ENCODE measurements at places on chromosomes 4 and X.

- peak; percentile 33 for DNase-seq
Observed at GRCh38 chr4:183989461-183989860, 84.4 kb downstream of the STOX2 start.

DNA sequence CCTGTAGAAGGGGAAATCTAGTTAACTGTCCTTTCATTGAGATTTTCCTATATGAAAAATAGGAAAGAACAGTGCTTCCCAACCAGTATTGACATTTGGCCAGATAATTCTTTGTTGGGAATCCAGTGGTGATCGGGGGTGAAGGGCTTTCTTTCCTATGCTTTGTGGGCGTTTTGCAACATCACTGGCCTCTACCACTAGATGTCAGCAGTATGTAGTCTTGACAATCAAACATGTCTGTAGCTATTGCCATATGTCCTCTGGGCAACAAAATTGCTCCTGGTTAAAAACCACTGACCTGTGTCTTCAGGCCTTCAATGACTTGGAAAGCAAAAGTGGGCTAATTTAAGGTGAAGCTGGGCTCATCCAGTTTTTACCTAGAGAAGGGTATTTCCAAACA, 658.5 kb downstream of the DACH2 start:
- no peak for DNase-seq

- DNase-seq, result no peak
Observed at GRCh38 chrX:113545040-113545439, 704.4 kb upstream of the AMOT start.

- peak; percentile 60 for DNase-seq
Observed at GRCh38 chr4:122584519-122584918, 36.3 kb downstream of the IL21 start.

- no peak for DNase-seq
Observed at GRCh38 chr4:78022517-78022916, 34.6 kb upstream of the FRAS1 start.

- DNase-seq, result no peak
Observed at GRCh38 chrX:134443020-134443419, 16.9 kb upstream of the HPRT1 start.

- DNase-seq, result no peak
Observed at GRCh38 chr4:89562746-89563145, 255.1 kb upstream of the GPRIN3 start.

- DNase-seq, result peak; percentile 77
Observed at GRCh38 chr4:110793381-110793801, 170.5 kb upstream of the PITX2 start.

- no peak for DNase-seq
Observed at GRCh38 chr4:78014889-78015886, 41.9 kb upstream of the FRAS1 start.

DNA sequence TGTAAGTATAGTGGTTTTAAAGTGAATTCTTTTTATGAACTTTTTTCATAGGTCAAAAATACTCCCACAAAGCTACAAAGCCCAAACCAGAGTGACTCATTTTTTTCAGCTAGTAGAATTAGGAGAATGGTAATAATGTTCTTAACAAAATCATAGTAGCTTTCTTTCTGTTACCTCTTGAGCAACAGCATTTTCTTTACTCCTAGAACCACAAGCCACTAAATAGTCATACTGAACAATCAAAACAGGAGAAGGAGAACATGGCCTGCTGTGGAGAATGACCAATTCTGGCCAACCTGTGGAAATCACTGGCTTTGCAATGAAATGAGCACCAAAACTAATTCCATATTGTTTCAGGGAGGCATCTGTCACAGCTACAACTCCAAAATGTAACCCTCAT, 112.9 kb downstream of the AMMECR1 start:
- DNase-seq, result peak; percentile 65

- no peak for DNase-seq
Observed at GRCh38 chr4:133637161-133637560, 488.1 kb downstream of the PCDH10 start.

- no peak for DNase-seq
Observed at GRCh38 chr4:183834252-183834651, 70.9 kb upstream of the STOX2 start.

- DNase-seq, result peak; percentile 1
Observed at GRCh38 chrX:50100188-50100587, 100.6 kb downstream of the AKAP4 start.

DNA sequence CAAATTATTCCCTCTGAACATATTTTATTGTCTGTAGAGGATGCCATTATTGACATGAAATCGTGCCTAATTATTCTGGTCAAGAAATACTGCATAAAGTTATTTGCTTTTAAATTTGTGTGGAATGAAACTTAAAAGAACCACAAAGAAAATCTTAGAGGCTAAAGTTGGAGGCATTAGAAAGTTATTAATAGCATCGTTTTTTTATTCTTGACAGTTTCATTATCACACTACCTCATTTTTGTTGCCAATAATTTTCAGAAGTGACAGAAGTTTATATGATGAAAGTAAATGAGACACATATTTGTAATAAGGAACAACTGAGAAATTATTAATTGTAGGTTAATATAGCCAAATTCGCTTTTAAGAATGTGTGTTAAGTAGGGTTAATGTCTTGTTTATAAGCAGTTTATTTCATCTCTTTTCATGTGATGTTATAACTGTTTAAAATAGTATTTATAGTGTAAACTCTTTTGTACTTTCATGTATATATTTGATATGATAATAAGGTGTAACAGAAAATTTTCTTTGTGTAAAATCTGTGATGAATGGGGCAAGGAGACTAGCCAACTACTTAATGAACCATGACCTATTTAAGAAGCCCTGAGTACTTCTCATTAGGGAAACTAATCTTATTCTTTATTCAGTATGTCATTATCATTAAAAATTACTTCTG, 54.5 kb upstream of the GRIA2 start:
- DNase-seq, result no peak

DNA sequence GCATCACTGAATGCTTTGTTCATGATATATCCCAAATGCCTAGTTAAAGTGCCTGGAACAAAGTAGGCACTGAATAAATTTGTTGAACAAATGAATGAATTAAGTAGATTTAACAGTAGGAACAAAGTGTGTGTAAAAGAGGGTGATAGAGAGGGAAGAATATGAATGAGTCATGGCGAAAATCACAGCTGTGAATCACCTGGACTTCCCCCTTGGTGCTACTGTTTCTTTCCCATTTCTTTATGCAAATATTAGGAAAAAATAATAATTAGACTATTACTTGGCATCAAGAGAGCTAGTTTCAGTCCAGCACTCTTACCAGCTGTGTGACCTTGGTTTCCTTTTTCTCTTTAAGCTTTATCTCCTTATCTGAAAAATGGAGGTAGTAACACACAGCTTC, 9.2 kb downstream of the SPIN3 start:
- DNase-seq, result no peak

GRCh38 chrX:26286836-26287235, 70.9 kb downstream of the MAGEB5 start:
- no peak for DNase-seq

DNA sequence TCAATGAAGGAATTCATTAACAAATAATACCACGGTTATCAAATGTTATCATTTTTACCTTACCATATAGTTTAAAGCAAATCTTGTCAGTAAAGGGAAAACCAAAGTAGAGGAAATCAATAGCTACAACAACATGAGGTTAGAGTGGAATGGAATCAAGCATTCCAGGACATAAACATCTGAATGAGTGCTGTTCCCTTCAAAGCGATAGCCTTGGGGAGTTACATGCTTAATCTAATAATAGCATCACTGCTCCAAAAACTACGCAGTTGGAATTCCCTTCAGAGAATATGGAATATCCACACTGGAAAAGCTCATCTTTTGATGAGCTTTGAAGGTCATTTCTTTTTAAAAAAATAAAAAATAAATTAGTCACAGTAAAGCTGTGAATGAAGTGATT, 31.2 kb downstream of the PDE5A start:
- no peak for DNase-seq

GRCh38 chrX:14509325-14510057, 19.8 kb upstream of the GLRA2 start:
- no peak for DNase-seq

- no peak for DNase-seq
Observed at GRCh38 chr4:55822329-55822728, 2.7 kb downstream of the EXOC1L start.

DNA sequence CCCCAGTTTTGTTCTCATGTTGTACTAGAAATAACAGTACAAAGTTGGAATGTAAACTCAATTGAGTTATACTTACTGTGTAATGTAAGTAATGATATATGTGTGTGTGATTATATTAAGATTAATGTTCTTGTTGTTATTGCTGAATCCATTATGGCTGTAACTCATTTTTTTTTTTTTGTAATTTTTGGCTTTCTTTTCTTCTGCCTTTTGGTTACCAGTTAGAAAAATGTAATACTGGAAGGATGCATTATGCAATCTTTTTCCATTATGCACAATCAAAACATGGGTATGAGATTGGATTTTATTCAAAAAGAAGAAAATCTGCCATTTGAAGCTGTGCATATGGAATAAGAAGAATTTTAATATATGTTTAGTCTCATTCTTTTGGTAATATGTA, 34.0 kb downstream of the BANK1 start:
- DNase-seq, result no peak

- DNase-seq, result no peak
Observed at GRCh38 chrX:5695971-5696370, 532.7 kb downstream of the NLGN4X start.

GRCh38 chrX:23376581-23376980, 41.9 kb downstream of the PTCHD1 start:
- no peak for DNase-seq

- peak; percentile 91 for DNase-seq
Observed at GRCh38 chr4:75985116-75985515, 5.6 kb downstream of the SDAD1 start.

DNA sequence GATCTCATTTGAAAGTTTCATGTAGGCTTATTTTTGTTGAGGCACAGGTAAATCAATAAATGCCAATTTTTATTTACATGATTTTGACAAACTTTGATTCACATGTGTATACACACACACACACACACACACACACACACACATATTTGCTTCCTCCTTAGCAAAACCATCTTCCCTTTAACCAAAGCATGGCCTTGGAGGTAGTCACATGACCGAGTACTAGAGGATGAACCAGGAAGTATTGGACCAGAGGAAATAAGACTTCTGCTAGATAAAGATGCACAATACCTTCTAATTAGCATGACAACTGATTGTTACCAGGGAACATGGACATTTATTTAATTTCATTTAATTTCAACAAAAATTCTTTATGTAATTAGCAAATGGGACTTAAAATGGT, 23.4 kb upstream of the CFAP299 start:
- DNase-seq, result no peak

- no peak for DNase-seq
Observed at GRCh38 chrX:13996650-13997049, 33.0 kb downstream of the GEMIN8 start.

DNA sequence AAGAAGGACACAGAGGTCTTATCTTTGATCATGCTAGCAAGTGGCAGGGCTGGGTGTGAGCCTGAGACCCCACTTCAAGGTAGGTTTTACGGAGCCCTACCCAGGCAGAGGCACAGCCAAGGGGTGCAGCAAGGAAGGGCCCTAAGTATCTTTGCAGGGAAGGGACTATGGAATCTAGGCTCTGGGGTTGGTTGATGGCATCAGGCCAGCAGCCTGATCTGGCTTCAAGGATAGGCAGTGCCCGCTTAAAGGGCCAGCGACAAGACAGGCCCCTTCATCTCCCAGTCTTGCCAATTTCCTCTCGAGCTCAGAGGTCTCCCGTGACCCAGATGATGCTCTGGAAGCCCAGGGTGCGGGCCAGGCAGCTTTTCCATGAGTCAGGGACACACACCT, 5.8 kb downstream of the ABLIM2 start:
- no peak for DNase-seq

GRCh38 chrX:36436361-36436760, 516.8 kb downstream of the CFAP47 start:
- DNase-seq, result peak; percentile 22

GRCh38 chr4:38664706-38665401, 855 bp downstream of the KLF3 start:
- peak; percentile 65 for DNase-seq

DNA sequence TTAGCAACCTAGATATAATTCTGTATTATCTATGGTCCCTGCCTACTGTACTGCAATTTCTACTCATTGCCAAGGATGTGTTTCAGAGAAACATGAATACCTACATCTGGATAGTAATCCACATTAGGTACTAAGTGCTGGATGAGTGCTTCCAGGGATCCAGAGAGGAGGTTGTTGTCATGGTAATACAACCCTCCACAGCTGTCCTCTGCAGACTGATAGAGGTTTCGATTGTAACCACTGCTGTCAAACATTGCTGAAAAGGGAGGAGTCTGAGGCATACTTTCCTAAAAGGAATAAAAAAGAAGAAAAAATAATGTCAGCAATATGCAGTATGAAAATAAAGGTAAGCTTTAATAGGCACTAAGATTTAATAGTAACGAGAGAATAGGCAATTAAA, 12.5 kb downstream of the RASGEF1B start:
- no peak for DNase-seq

- DNase-seq, result no peak
Observed at GRCh38 chr4:150318971-150319370, 240.7 kb downstream of the DCLK2 start.

- no peak for DNase-seq
Observed at GRCh38 chrX:32276153-32276552, 935.2 kb downstream of the DMD start.

DNA sequence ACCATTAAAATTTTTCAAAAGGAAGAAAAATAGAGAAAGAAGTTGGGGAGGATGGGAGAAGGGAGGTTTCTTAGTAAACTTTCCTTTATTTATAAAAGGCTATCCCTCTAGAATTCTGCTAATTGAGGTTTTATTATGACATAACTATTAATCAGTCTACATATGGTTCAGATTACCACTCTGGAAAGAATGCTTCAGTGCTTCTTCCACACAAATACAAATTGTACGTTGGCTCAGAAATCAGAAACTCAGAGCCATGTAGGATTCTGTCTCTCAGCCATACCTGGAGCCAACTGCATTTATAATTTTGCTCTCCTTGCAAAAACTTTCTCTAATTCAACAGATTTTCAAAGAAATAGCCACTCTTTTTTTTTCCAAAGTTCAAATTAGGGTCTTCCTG, 37.1 kb downstream of the SRPX start:
- no peak for DNase-seq

DNA sequence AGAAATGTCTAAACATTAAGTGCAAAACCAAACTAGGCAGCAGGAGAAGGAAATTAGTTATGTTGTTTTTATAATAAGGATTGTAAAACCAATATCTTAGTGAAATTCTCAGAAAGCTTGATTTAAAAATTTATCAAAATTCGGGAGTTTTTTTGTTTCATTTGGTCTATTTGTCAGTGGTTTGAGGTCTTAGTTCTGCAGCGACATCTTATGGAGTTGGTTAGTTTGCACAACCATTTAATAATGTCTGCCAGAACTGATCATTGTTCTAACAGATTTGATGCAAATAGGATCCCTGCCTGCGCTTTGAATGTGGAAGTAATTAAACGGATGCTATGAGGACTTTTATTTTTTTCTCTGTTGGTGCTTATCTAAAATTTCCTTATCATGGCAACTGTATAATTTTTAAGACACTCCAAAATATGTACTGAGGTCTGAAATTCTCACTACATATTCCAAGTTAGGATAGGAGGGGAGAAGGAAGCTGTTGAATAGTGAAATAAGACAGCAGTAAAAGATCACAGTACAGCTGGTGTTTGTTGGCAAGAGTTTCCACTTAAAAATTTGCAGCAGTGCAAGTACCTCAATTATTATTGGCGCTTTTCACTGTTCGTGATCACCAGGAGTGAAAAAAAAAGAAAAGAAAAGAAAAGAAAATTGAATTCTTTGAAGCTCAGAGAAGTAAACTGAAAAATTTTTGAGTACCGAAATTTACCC, 2521.4 kb downstream of the ARAP2 start:
- peak; percentile 42 for DNase-seq

- DNase-seq, result no peak
Observed at GRCh38 chr4:105587841-105588240, 35.4 kb downstream of the ARHGEF38 start.

Data from EL (cell line).